ENCODE measurements at places on chromosomes 1 and 21.

DNA sequence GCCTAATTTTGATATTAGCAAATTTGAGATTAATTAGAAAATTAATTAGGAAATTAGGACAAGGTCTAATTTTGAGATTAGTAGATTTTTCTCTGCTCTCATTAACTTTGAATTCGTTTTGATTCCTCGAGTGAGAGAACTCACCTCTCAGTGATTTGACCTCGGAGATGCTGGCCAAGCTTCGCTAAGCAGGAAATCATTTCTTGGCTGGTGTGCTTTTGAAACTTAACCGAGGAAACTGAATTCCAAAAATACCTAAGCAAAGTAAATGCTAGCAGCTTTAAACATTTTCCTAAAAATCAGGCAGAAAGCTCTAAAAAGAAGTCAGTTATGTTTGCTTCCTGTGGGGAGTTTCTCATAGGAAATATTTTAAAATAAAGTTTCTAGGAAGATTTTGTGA lies 34.9 kb downstream of the CDC14A start:
- DNase-seq: no peak

- DNase-seq: no peak
Observed at GRCh38 chr1:51644533-51645197, 27.8 kb downstream of the OSBPL9 start.

DNA sequence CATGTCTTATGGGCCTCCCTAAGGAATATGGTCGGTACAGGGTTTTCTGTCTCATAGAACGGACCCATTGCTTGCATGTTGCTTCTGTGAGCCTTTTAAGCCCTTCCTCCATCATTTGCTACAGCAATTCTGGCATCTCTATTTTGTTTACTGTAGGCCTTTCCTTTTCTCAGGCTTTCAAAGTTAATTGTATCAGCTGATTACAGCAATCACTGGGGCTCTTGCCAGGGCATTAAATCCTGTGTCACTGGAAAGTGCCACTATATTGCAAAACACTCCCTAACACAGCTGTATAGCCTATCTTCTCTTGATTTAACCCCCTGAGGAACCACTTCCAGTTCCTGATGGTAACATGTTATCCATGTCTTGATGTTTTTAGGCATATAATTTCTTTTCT lies 156.5 kb downstream of the PDE4B start:
- DNase-seq: no peak

DNA sequence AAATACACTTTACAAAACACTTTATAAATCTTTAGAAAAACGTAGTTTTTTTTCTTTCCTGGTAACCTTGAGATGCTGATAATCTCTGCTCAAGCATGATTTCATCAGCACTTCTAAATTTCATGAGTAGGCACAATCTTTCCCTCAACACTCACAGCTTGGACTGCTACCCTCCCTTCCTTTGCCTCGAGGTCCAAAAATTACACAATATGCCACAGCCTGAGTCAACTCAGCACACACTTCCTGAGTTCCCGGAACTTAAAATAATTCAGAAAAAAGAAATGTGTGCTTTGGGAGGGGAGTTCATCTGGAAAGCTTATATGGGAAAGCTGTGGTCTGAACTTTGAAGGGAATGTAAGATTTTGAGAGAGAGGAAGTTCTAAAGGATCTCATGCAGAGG lies 5.9 kb downstream of the CLCA2 start:
- no peak for DNase-seq

- DNase-seq: no peak
Observed at GRCh38 chr1:234851450-234852438, 241.8 kb upstream of the IRF2BP2 start.

DNA sequence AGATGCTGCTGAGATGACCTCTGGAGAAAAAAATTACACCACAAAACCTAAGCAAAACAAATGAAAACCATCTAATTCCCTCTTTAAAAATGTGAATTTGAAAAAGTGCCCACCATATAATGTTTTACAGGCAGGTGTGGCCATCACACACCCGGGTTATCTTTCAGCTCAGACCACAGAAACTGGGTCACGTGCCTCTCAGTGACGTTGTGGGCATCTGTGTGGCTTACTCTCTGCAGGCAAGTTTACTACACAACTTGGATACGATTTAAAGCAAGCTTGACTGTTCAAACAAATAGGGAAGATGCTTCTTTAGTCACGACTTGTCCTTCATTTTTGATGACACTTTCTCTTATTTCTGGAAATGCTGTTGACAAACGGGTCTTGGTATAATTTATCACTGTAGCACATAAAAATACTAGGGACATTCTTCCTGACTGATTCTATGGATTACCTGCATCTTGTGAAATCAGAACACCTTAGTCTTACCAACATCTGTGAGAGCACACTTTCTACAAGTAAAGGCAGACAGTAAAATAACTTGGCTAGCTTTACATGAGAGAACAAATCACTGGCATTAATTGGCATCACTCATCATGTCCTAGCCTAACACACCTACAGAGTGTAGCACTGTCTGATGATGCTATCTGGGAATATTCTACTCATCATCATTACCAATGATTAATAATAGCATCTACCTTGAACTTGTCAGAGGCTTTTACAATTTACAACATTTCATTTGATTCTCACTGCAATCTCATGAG lies 89.3 kb upstream of the EDEM3 start:
- DNase-seq: peak; percentile 10

DNA sequence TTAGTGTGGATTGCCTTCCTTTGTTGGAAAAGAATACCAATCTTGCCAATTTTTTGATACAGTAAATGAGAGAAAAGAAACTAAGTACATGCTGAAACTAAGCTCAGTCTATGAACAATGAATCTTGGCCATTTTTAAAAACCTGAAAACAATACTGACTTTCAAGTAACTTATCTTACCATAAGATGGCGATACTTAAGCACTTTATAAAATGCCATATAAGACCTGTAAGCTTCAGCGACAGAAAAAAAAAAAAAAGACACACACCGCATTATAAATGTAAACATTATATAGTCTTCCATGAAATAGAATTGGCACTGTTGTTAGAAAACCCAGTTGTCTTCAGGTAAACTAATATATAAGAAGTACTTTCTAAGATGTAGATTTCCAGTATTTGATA lies 3.0 kb downstream of the OLFM3 start:
- no peak for DNase-seq
